ENCODE measurements at places on chromosomes 2 and 18.

DNA sequence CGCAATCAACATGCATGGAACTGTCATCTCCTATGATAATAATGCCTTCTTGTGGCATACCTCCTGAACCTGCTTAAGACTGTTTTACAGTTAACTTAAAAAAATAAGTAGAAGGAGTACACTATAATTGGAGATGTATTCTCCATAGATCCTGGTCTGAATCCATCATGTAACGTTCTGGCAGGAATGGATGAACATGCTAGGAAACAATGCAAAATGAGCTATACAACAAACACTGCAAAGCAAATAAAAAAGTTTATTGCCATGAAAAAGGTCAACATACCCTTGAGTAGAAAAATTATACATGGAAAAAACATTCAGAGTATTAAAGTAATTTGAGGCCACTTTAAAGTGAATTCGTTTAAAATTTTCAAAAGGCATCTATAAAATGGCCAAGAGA is 71.5 kb upstream of the SCN7A start:
- DNase-seq = no peak

- DNase-seq = no peak
These were observed 71.2 kb upstream of the CAVIN2 start for GRCh38 chr2:191917967-191918651.

DNA sequence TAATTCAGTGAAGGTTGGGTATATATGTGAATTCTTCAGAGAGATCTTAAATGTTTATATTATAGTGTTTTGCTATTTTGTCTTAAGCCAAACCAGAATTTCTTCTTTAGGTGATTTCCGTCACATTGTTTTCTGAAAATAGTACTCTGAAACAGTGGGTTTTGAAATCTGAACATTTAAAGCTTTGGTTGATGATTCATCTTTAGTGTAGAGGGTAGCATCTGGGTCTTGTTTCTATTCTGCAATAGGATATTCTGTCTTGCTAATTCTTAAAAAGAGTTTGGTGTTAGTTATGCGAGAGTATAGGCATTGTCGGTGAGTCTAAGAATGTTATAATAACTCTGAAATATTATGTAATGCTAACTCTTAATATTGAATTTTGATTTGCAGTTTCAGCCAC is 69.6 kb upstream of the FAM237A start:
- no peak for DNase-seq

DNA sequence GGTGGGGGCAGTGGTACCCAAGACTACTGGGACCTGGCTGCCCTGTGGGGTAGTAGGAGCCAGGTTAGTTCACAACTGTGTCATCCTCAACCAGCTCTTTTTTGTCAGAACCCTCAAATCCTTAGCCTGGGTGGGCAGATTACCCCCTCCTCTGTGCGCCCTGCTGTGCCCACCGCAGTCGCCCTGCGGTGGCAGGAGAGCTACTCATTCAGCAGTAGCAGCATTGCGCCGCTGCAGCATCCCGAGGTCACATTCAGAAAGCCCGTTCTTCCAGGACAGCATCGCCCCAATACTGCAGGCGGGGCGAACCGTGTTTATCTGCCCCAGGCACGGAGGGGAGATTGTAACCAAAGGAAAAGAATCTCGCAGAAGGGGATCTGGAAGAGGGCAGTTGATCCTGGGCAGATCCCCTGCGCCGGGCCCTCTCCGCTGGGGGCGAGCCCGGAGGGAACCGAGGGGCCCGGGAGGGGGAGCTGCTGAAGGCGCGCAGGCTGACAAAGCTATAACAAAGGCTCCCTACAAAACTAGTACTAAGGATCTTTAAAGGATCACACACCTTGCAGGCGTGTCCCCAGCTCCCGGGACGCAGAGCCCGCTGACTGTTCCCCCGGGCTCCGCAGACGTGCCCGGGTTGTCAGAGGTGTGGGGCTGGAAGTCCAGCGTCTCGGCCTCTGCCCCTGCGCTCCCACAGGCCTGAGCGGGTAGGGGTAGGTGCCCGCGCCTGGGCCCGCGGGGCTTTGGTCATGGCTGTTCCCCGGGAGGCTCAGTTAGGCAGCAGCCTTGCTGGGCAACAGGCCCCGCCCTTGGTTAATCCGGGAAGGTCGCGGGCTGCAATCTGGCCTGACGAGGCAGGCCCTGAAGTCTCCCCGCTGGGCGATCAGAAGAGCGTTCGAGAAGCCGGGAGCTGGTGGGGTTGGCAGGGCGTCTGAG is 13.2 kb downstream of the POU3F3 start:
- DNase-seq = no peak

DNA sequence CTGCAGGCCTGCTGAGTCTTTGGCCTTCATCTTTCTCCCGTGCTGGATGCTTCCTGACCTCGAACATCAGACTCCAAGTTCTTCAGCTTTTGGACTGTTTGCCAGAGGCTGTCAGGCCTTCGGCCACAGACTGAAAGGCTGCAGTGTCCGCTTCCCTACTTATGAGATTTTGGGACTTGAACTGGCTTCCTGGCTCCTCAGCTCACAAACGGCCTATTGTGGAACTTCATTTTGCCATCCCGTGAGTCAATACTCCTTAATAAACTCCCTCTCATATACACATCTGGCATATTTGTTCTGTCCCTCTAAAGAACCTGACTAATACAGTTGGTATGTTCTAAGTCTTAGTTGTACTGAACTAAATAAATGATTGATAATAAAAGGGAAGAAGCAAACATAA is 702.8 kb upstream of the LINC00305 start:
- DNase-seq = no peak

- DNase-seq = peak; percentile 47
These were observed 98.0 kb upstream of the BZW1 start for GRCh38 chr2:200713704-200714064.

DNA sequence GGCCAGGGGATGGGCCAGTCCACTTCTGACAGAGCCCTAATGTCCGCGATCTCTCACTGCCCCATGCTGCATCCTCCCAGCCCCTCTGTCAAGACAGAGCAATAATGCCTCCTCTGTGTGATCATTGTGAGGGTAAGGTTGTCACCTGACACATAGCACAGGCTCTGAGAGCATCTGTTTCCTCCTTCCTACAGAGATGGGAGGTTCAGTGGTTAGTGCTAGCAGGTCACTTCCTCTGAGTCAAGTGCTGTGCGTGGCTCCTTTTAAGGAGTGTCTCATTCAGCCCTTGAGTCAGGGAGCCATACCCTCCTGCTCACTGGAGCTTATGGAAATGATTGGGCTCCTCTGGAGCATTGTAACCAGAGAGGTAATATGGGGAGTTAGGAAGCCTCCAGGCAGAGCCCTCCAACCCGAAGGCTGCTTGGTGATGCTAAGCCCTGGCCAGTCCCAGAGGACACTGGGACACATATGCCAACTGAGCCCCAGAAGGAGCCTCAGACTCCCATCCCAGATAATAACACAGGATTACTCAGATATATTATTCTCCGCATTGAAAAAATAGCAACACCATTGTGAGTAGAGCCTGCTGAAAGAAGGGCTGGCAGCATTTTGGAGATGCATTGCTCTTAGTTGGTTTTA is 189.0 kb downstream of the GALNT1 start:
- DNase-seq = peak; percentile 12

DNA sequence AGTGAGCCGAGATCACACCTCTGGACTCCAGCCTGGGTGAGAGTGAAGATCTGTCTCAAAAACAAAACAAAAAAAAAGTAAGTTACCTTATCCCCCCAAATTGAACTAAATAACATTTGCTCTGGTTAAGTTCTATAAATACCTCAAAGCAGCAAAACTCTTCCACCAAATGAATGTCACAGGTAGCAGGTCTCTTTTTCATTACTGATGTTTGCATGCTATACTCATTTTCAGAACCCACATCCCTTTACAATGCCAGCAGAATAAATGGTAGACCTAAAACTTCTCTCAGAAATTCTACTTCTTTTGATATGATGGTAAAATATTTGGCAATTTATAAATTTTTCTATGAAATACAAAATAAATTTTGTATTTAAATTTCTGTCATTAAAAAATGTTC is 22.3 kb downstream of the INO80D start:
- no peak for DNase-seq

- no peak for DNase-seq
These were observed 265.2 kb downstream of the CCDC85A start for GRCh38 chr2:56449002-56449431.

- DNase-seq = no peak
These were observed 59.2 kb downstream of the PIEZO2 start for GRCh38 chr18:11089931-11090715.

DNA sequence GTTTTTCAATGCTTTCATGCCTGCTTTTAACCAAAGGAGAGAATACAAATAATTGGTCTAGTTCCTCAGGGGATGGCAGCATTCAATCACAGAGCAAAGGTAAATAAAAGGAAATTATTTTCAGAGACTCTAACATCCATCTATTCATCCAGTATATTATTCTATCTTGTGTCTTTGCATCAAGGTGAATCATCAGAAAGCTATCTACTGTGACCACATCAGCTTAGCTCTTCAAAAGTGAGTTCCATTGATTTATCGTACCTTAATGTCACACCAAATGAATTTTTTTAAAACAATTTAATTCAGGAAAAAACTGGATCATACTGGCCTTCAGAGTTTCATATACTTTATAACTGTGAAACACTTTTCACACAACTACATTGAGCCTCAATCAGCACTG is 66.1 kb downstream of the CHN1 start:
- DNase-seq = no peak

- peak; percentile 15 for DNase-seq
These were observed 223.1 kb downstream of the GLI2 start for GRCh38 chr2:120958623-120959366.

DNA sequence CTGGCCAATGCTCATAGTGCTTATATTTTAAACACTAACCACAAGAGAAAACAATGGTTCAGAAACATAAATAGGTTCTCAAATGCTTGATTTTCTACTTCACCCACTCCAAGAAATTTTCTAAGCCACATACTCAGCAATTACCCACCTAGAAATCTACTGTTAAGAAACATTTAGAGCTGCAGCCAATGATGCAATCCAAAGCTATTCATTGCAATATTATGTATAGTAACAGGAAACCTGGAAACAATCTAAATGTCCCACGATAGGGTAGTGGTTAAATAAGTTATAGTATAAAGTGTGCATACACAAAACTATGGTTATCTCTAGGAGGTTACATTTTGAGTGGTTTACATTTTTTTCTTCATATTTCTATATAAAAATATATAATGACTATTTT is 5.7 kb downstream of the FAM237A start:
- no peak for DNase-seq

DNA sequence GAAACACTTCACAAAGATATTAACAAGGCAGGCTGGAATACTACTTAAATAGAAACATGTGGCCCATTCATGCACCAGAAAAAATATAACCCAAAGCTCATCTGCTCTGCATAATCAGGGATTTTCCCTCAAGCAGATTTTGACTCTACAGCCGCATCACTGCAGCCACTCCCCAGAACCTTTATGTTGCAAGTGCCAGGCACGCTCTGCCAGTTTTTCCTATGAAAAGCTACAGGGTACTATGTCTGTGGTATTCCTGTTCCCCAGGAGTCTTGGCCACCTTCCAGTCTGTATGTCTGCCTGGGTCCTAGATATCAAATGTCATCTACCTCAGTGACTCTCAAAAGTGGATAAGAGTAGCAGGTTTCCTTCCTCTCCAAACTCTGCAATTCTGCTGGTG is 3.8 kb downstream of the COA5 start:
- DNase-seq = no peak

- DNase-seq = no peak
These were observed 2.9 kb downstream of the DNPEP start for GRCh38 chr2:219384859-219385258.

DNA sequence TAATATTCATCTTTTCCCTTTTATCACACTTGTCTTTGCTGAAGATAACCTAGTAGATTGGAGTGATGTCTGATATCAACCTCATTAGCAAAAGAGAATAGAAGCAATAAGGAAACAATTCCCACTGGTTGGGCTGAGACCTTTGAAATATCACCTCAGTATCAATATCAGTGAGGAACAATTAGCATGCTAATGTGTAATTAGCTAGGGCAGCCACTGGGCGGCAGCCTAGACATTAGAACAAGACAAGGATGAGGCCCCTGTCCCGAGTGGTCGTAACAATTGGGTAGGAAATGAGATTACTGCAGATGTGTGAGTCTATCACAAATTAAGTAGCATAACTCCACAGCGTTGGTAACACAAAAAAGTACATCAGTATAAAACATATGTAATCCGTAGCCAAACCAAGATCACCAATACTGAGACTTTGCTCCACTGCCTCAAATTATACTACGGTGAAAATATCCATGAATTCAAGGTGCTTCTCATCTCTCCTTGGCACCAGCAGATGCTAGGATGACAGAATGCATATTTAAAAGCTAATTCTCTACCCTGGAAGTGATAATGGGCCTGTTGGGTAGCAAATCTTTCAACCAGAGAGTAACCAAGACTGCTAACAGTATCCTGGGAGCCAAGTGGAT is 99.1 kb downstream of the ALPK2 start:
- DNase-seq = peak; percentile 76

- no peak for DNase-seq
These were observed 7.5 kb downstream of the ABCG8 start for GRCh38 chr2:43846140-43846793.

DNA sequence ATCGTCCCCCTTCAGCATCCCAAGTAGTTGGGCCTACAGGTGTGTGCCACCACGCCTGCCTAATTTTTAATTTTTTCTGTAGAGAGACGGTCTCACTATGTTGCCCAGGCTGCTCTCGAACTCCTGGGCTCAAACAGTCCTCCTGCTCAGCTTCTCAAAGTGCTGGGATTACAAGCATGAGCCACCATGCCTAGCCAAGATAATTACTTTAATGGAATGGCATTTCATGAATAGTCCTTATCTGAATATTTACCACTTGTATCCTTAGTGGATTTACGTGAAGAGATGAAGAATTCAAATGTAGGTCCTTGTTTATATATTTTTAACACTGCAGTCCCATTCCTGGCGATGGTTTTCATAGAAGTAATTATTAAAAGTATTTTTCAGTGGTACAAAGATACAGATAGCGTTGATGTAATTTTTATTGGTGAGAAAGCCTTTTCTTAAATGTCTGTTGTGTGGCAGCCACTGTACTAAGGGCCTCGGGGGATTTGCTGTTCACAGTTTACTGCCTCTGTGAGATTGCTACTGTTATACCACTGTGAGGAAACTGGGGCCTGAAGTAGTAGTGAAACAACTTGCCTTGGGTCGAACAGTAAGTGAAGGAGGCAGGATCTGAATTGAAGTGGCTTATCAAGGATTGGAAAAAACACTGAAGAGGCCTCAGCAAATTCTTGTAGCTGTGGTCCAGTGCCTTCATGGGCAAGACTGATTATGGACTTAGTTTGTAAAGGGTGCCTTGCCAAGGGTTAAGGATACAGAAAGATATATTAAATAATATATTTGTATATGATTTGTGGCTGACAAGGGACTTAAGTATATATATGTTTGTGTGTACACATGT is 151.2 kb downstream of the PRPF40A start:
- DNase-seq = no peak

DNA sequence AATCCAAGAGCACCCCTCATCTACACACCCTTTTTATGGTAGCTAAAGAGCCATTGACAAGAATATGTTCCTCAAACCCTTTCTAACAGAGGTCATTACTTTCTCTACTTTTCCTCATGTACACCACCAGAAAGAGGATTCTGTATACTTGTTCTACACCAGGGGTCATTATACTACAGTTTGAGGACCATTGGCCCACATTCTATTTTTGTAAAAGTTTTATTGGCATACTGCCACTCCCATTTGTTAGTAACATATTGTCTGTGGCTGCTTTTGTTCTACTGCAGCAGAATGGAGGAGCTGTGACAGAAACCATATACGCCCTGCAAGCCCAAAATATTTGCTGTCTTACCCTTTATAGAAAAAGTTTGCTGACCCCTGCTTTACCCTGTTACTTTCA is 14.3 kb downstream of the HTR2B start:
- DNase-seq = no peak

Data from activated CD4-positive, alpha-beta memory T cell treated with anti-CD3 and anti-CD28 coated beads for 36 hours (primary cell).